ENCODE measurements at places on chromosomes 1 and 21.
A peak's percentile ranks its signal among the peaks of the same experiment; 100 is the strongest.

DNA sequence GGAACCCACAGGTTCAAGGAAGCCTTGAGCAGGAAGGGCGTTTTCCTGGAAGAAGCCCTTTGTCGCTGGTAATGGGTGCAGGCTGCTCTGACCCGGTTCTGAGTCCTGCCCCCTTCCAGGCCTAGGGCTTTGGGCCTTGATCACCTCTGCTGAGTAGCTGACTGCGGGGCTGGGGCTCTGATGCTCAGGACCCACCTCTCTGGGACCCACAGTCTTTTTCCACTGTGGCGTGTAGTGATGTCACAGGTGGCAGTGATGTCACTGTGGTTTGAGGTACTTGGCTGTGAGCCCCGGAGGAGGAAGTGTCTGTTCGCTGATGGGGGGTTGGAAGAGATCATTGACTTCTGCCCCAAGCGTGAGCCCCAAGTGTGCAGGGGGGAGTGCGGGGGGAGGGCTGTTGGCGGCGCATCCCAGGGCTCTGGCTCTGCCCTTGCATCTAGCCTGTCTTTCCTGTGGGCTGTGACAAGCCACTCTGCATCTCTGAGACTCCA is 6.9 kb downstream of the TNFRSF1B start:
- peak; percentile 87 for DNase-seq

DNA sequence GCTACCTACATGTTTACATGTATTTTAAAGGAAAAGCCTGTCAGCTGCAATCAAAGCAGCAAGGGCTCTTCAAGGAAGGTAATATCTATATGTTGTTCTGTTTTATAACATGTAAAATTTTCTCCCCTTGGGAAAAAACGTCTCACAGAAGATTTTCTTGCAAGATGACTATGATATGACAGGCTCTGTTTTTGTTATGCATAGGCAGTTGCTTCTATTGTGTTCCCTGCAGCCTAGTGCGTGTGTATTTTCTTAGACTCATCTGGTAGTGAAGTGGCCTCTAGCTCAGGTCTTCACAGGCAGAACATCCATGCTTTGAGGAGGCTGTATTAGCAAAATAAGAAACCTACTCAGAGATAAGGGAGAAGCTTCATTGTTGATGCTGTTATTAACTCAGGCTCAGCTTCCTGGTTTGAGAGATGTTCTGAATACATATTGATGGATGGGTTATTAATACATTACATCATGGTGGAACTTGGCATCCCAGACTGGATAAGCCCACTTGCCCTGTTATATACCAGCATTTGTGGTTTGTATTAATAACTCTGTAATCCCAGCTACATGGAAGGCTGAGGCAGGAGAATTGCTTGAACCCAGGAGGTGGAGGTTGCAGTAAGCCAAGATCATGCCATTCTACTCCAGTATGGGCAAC is 35.8 kb downstream of the LAMC1 start:
- DNase-seq: no peak

DNA sequence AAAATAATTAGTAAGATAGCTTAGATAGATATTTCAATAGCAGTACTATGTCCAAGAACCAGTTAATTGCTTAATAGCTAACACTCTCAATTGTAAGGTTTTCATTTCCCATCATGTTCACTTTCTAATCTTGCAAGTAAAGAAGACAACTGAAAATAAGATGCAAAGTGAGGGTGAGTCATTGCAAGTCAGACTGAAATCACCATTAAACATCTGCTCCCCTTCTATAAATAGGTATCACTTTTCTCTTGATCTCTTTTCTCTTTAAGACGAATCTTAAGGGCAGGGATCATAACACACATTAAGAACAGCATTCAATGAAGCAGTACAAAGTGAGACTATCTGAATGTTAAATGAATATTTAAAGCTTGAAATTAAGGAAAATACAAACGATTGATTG is 40.4 kb downstream of the UBR4 start:
- no peak for DNase-seq

- no peak for DNase-seq
Measured at GRCh38 chr1:89606227-89606980, 26.5 kb upstream of the LRRC8C start.

DNA sequence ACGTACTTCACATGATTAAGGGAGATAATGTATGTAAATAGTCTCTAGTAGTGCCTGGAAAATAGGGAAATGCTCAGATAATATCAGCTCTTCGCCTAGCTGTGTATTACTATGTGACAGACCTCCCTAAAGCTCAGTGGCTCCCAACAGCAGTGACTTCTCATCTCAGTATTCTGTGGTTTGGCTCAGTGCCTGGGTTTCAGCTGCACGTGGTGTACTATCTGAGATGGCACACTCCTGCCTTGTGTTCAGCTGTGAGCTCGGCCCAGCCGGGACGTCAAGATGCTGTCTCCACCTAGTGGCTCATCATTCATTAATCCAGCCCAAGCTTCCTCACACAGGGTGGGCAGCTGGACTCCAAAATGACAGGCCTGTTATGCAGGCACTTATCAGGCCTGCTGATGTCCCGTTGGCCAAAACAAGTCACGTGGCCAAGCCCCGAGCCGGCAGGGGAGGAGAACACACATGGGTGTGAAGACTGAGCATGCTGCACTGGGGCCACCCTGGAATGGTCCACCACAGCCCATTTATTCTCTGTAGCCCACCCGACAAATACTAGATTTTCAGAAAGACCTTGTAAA is 17.8 kb downstream of the SLFNL1 start:
- peak; percentile 91 for DNase-seq

DNA sequence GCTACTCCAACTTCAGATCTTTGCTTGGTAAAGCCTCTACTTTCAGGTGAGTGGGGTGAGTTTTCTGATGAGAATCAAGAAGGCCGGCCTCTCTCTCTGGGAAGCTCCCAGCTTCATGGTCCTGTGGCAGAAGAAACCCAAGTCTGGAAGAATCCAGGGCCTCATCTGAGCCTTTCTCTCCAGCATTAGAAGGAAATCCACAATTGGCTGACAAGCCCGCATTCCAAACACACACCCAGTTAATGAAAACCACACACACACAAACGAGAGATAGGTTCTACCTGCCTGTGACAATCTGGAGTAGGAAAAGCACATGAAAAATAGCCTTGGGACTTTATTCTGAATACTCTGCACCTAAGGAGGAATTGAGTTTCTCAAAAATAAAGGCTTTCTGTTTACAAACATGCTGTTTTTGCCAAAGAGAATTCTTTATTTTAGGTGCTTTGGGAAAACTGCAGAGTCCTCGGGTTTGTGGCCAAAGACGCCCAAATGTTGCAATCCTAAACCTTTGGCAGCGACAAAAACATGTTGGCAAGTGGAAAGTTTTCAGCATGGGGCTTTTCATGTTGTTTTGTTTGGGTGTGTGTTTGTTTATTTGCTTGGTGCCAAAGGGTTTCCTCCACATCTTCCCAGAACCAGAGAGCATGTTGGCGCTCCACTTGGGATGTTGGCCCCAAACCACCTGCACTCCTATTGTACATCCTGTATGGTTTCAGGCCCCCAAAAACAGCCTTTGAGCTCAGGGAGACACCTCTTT is 216.2 kb downstream of the SETD4 start:
- no peak for DNase-seq

GRCh38 chr1:6358757-6359201 is 34.8 kb downstream of the ACOT7 start:
- DNase-seq: peak; percentile 58

DNA sequence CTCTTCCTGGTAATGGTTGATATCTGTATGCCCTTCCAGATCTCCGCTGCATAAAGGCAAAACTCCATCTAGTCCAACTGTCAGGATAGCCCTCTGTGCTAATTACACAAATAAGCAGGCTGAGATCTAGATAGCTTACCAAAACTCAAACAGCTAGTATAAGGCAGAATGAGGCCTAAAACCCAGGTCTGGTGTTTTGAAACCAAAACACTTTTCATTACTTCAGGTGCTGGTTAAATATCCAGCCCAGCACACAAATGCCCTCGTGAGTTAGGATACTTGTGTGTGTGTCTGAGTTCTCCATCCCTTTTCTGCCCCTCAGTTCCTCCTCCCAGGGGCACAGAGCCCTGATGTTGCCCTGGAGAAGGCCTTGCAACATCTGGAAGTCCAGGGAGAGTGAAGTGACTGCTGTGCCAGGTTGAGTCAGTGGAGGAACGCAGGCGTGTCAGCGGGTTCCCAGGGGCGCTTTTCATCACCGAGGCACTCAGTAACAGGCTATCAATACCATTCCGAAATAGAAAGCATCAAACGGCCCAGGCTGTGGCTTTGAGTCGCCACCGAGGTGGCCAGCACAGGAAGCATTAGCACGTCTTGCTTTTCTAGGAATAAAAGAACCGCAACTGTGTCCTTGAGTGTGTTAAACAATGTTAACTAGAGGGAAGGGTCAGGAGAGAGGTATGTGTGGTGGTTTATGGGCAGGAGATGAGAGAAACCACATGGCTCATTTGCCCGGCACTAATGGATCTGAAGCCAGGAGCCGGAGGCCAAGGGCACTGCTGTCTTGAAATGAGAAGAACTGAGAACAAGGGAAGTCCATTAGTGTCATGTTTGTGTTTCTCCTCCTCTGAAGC is 90.7 kb upstream of the WLS start:
- DNase-seq: no peak

DNA sequence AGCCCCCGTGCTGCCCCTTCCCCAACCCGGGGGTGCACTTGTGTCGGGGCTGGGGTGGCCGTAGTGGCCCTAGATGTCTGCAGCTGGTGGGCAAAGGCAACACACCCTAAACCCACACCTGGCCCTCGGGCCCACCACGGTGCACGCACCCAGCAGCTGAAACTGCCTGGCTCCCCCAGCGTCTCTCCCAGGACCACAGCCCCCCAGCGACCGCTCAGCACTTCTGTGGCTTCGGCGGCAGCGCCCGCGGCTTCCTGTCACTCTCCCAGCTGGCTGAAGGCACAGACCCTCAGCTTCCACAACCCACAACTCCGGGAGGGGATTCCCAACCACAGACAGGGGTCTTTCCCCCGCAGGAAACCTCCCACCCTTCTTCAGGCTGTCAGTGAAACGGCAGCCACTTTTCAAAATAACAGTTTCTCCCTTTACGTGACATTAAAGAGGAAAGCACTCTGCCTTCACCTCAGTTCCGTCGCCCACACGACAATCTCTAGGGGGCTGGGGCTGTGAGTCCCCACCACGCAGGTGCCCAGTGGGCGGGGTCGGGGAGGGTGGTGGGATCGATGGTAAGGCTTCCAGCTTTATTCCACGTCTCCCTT is 40.7 kb upstream of the COL6A2 start:
- peak; percentile 16 for DNase-seq

GRCh38 chr1:234144901-234145300 is 228.4 kb upstream of the COA6 start:
- no peak for DNase-seq

DNA sequence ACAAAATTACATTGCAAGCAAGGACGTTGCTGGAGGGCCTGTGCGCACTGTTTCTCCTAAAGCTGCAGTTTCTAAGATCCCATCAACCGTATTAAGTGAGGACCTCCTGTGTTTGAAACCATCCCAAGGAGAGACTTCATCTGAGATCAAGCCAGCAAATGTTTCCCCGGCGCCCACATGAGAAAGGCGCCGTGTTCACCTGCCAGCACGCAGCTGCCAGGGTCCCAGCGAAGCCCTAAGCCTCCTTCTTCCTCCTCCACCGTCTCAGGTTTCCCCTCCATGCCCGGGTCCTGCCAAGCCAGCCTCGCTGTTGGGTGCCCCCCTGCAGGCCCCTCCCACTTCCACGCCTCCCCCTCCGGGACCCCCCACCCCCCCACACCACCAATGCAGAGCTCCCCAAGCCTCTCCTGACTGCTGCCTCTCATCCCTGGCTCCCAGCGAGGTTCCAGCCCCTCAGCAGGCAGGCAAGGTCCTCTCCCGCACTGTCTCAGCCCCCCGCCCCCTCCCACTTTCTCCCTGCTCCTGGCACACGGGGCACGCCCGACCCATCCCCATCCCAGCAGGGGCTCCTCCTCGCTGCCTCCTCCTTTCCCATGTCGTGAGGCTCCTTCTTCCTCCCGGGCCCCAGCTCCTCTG is 8.6 kb upstream of the TFF1 start:
- no peak for DNase-seq

GRCh38 chr21:39788383-39788782 is 43.4 kb downstream of the IGSF5 start:
- no peak for DNase-seq

GRCh38 chr1:112935461-112936111 is 20.4 kb downstream of the SLC16A1 start:
- DNase-seq: no peak

DNA sequence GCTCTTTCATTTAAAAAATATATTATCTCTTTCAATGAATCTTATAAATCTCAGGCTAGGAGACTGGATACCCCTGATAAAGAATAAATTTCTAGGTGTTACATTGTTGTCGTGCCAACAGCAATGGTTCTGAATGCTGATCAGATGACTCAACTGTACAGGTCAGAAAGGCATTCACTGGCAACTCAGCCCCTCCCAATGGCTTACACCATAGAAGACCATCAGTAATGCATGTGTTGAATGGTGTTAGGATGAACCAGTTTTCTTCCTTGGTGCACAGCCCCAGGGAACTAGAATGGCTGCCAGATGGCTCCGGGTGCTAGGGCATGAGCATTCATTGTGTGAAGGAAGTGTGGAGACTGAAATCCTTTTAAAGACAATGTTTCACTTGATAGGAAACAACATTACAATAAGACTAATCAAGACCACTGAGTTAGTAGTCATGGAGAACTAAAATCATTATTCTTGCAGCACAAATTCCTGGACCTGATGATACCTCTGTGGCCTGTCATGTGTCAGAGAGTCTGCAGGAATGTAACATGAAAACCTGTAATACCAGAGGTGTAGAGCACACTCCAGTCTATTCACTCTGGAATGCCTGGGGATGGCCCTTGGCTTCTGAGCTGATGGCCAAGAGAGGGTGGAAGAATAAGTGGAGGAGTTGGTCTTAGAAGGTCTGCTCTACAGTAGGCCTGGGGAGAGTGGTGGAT is 187.7 kb upstream of the LMO4 start:
- DNase-seq: no peak

- no peak for DNase-seq
Measured at GRCh38 chr1:225834417-225835329, 24.7 kb downstream of the EPHX1 start.

GRCh38 chr21:39111931-39112550 is 71.2 kb downstream of the PSMG1 start:
- DNase-seq: no peak

- peak; percentile 72 for DNase-seq
Measured at GRCh38 chr1:26110731-26111529, 694 bp upstream of the PDIK1L start.

DNA sequence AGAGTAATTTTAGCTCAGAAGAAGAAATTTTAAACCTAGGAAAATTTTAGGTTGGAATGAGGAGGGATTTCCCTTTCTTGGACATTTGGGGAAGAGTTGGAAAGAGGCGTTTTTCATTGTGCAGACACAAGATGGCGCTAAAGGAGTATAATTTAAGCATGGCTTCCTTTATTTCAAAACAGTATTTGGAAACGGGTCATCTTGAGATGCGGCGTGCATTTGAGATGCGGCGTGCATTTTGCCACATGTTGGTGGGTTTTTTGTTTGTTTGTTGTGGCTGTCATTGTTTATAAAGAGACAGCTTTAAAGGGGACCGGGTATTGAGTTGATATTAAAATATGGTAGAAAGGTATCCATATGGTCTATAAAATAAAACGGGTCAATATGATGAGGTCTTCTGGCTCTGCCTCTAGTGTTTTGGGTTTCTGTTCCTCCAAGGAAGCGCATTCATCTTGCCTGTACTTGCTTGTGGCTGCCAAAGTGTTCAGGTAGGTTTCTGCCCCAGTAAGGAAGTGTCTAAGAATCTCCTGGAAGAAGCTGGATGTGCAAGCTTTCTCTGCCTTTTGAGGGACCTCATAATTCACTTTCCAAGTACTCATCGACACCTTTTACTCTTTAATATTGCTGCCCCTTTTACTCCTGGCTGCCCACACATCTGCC is 210.3 kb downstream of the SLC35F3 start:
- DNase-seq: peak; percentile 17

Measured in activated CD4-positive, alpha-beta T cell treated with anti-CD3 and anti-CD28 coated beads, Interleukin-2, amount 50 U/mL, for 48 hours (primary cell).